ENCODE measurements at places on chromosomes 7 and 10. TPM values are rescaled to one million over a fixed set of nuclear protein-coding genes. Genes with fewer than 3 reads are reported as not detected.

DNA sequence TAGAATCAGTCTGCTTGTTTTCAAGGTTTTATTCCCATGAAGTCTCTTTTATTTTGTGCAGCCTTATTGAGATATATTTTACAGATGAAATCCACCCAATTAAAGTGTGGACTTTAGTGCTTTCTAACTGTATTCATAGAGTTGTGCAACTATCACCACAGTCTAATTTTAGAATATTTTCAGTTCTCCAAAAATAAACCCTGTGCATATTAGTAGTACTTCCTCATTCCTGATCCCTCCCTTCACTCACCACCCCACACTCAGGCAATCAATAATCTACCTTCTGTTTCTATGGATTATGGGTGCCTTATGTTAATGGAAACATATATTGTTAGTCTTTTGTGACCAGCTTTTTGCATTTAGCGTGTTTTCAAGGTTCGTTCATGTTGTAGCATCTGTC, 185.7 kb upstream of the TMEM72 start:
- no peak overlapping the region for H3K27ac ChIP-seq
- DNase-seq, result no peak
- H3K4me3 ChIP-seq, result no peak overlapping the region
- H3K4me1 ChIP-seq, result no peaks in the 10 kb centered on the region
- H3K36me3 ChIP-seq, result no peaks in the 10 kb centered on the region
- H3K27me3 ChIP-seq, result no peaks in the 10 kb centered on the region

CHRM2 gene
- not detected for total RNA-seq

- no peak overlapping the region for H3K4me3 ChIP-seq
- no peaks in the 10 kb centered on the region for H3K27me3 ChIP-seq
- no peak overlapping the region for H3K27ac ChIP-seq
- H3K36me3 ChIP-seq, result no peaks in the 10 kb centered on the region
- no peak for DNase-seq
Observed at GRCh38 chr7:151339651-151340382, 1.8 kb upstream of the NUB1 start.

GUSB gene
- 53.6 TPM for total RNA-seq

GRCh38 chr7:102933763-102934162, 21.0 kb downstream of the LRRC17 start:
- H3K4me3 ChIP-seq, result no peak overlapping the region
- peak; percentile 45 for DNase-seq
- peak overlapping the region; percentile 91 for H3K27ac ChIP-seq
- no peaks in the 10 kb centered on the region for H3K36me3 ChIP-seq
- peaks cover 30% of the 10 kb centered on the region for H3K4me1 ChIP-seq
